ENCODE measurements at places on chromosomes 5 and 9.
A peak's percentile ranks its signal among the peaks of the same experiment; 100 is the strongest.

GRCh38 chr5:74575741-74576538, 64.6 kb downstream of the ENC1 start:
- DNase-seq, result peak; percentile 57

DNA sequence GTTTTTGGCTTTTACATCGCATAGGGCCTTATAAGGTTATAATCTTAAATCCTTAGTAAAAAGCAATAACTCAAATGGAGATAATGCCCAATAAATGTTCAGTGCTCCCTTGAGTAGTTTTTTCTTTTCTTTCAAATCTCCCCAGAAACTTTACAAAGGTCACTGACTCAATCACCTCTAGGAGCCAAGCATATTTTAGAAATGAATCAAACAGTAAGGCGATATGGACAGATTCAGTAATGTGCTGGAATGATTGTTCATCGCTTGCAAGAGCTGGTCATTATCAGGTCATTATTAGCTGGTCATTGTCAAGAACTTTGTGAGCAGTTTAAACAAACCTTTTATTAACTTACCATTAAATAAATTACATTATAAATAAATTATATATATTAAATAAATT, 130.4 kb upstream of the SLIT3 start:
- no peak for DNase-seq

- no peak for DNase-seq
Observed at GRCh38 chr9:79155308-79155707, 416.5 kb upstream of the TLE4 start.

GRCh38 chr5:94329115-94329514, 289.3 kb downstream of the KIAA0825 start:
- no peak for DNase-seq

DNA sequence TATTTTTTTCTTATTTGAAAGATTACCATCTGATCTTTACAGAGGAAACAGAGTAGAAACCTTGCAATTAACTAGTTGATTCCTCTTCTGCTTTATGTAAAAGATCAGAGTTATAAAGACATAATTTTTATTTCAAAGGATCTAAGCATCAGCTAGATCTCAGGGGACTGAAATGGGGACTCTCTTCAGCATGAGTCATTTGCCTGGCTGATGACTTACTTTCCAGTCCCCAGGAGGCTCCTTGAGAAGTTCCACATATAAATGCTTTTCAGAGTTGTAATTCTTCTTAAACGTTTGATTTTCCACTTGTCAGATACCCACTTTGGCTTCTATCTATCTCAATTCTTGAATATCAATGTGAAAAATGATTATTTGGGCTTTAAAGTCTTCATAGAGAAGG, 389.4 kb downstream of the RAB3C start:
- DNase-seq, result no peak

- DNase-seq, result no peak
Observed at GRCh38 chr5:37886242-37886905, 46.5 kb upstream of the GDNF start.

- DNase-seq, result peak; percentile 72
Observed at GRCh38 chr5:160082614-160083500, 36.4 kb downstream of the PWWP2A start.

Measured in hepatic stellate cell (primary cell).